ENCODE measurements at places on chromosomes 16 and 17.
A peak's percentile ranks its signal among the peaks of the same experiment; 100 is the strongest.

GRCh38 chr17:77479372-77480198 lies 338.8 kb downstream of the SEC14L1 start:
- no peak for DNase-seq

GRCh38 chr16:88083582-88083981 lies 132.3 kb downstream of the BANP start:
- DNase-seq = no peak

GRCh38 chr17:9987779-9988585 lies 82.9 kb upstream of the RCVRN start:
- peak; percentile 32 for DNase-seq

DNA sequence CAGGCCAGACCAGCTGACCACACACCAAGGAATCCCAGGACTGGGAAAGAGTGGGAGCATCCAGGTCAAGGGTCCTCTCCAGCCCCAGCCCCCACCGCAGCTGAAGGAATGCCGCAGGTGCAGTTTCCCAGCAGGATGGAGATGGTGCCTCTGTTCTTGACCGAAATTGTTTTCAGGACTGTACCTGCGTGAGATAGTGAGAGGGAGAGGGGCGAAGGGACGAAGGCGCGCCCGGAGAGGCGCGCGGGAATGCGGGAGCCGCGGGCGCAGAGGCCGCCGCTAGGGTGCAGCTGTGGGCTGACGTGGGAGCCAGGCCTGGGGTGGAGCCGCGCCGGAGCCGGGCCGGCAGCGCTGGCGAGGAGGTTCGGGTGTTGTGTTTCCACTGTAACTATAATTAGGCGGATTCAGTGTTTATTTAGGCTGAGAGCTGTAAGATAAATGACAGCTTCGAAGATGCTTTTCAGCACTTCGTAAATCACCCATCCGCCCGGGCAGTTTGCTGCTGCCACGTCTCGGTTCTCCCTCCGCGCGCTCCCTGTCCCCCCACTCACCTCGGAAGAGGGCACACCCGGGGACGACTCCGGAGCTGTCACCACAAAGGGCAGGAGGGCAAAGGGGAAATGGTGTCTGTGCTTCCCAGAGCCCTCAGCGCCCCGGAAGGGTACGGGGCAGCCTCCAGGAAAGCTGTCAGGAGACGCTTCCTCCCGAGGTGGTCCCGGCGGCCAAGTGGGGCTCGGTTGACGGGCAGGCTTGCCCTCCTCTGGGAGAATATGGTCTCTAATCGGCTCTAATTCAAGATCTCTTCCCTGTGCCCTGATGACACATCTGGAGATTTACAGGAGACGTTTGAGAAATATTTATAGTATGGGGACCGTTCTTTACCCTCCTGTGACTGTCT lies 38.2 kb downstream of the HOXB1 start:
- DNase-seq = peak; percentile 70

- no peak for DNase-seq
Measured at GRCh38 chr17:27578718-27579085, 52.3 kb upstream of the LGALS9 start.

- DNase-seq = no peak
Measured at GRCh38 chr16:8847145-8847544, 21.7 kb downstream of the CARHSP1 start.

DNA sequence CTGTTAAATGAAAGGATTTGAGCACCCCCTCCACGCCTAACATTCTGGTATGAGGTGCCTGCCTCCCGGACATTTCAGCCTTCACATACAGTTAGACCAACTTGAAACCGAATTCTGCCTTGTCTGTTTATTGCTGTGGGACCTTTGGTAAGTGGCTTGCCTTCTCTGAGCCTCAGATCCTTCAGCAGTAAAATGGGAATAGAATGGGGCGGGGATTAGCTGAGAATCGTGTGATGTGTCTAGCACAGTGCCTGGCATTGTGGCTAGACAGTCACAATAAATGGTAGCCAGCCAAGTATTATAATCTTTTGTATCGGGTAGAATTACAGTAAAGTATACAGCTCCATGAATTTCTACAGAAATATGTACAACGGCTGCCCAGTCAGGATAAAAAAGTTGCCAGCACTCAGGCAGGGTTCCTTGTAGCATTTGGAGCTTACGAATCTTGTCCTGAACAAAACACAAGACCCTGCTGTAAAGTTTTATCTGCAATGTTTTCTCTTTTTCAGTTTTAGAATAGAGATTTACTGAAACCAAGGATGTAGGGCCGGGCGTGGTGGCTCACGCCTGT lies 786 bp downstream of the TMC7 start:
- DNase-seq = no peak

GRCh38 chr17:81337476-81337879 lies 42.4 kb upstream of the SLC38A10 start:
- no peak for DNase-seq

DNA sequence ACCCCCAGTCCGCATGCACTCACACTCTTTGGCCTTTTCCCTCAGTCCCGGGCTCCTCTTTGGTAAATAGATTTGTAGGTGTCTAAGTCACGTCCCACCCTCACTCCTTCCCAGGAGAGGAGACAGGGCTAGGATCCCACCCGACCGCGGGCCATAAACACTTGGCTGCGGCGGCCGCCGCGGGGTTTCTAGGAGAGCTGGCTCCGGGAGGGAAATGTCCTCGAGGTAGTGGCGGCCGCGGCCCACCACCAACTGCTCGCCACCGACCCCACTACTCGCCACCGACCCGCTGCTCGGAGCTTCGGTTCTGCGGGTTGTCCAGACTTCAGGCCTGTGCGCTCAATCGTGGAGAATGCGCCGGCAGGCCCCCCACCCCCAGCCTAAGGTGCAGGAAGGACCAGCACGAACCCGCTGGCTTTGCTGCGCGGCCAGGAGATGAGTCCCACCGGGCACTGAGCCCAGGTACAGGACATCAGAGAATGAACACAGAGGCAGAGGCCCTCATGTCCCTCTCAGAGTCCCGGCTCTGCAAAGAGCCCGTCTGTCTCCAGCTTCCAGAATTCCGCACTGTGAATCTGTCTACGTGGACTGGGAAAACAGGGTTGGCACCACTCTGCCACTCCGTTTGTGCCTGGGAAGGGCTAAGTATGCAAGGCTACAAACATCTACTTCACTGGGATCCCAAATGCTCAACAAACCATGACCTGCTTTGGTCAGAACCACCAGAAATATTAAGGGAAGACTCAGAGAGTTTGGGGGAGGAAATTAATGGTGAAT lies 2.5 kb downstream of the PRAC2 start:
- DNase-seq = no peak

- no peak for DNase-seq
Measured at GRCh38 chr16:11585460-11586377, 1.0 kb downstream of the LITAF start.

DNA sequence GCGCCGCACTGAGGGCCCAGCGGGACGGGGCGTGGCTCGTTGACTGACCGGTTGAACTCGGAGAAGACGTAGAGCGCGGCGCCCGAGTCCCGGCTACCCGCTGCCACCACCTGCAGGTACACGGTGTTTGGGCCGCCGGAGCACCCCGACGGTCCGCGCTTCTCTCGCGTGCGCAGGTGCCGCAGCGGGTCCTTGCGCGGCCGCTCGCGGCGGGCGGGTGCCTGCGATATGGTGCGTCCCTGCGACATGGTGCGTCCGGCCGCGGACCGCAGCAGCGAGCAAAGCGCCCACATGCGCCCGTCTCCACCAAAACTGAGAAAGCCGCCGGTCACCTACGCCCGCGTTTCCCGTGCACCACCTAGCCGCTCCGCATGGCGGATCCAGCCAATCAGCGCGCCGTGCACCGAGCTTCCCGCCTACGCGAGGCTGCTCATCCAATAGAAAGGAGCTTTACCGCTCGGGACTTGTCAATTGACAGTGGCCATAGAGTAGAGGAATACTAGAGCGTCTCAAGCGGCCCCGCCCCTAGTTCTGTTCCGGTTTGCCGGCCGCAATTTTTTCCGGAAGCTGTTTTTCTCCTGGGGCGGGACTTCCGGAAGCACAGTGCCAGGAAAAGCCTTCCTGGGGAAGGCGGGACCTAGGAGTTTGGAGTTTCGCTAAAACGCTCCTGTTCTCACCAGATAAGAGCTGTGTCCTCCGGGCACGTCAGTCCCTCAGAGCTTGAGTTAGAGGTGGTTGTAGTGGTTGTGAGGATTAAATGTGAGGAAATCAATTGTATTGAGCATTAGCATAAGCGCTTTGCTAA lies at the start of gene ELAC2:
ELAC2 (minus strand) TSS at position 373 of the 805 bp plus-strand sequence; CDS start at position 293, 80 bp downstream.
- peak; percentile 99 for DNase-seq

DNA sequence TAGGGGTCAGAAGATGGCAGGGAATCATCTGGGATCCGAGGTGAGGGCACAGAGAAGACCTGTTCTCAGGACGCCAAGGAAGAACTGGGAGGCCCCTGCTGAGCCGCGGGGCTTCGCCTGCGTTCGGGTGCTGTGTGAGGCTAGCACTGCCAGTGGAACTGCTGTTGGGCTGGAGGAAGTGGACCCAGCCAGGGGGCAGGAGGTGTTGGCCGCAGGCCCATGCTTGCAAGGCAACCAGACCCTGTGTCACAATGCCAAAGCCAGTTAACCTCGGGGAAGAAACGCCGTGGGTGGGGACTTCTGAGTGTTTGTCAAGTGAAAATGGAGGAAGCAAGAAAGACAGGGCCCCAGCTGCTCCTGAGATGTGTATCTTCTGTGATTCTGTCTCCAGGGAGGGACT lies 185.5 kb downstream of the LGALS9B start:
- DNase-seq = no peak

GRCh38 chr16:69465881-69466280 lies 41.5 kb downstream of the CYB5B start:
- no peak for DNase-seq

- DNase-seq = no peak
Measured at GRCh38 chr16:66052745-66053144, 313.7 kb upstream of the CDH5 start.

DNA sequence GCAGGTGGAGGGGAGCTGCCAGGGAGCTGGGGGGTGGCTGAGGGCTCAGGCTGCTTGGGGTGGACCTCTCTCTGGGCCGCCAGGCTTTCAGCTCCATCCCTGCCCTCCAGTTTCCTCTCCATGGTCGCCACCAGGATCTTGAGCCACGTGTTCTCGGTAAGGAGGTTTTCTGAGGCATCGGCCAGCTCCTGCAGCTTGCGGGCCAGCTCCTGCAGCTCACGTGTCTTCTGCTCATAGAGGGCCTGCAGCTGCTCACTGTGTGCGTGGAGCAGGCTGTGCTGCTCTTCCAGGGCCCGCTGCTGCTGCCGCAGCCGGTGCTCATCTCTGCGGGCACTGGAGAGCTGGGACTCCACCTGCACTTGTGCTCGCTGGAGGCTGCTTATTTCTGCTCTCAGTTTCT lies 11.0 kb downstream of the SNN start:
- DNase-seq = no peak

DNA sequence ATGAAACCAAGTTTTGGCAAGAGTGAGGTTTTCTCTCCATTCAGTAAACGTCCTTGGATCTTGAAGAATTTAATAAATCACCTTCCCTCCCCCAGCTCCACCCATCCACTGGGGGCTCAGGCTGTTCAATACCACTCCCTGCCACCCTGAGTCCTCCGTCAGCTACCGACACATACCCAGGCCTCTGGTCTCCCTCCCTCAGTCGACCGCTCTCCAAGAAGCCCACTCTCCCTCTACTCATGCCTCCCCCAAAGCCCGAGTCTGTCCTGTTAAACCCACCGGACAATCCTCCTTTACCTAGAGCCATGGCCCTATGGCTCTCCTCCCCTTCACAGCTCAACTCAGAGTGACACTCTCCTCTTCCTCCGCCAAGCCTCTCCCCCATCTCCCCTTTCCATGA lies 19.7 kb upstream of the SLC4A1 start:
- DNase-seq = no peak

DNA sequence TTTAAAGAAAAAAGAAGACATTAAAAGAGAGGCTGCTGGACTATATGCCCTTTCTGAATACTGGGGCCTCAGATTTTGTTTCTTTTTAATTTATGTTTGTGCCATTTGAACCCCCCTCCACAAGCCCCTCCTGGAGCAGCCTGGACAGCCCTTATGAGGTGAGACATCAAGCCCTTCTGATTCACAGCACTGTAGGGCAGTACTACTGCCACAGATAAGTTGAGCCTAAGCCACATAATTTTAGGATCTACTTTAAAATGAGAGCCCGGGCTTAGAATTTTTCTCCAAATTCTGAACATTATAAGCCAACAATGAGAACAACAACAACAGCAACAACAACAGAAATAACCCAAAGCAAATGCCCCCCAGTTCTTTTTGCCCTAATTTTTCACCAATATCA lies 256.9 kb upstream of the SALL1 start:
- no peak for DNase-seq

- no peak for DNase-seq
Measured at GRCh38 chr17:69282002-69282401, 44.9 kb downstream of the ABCA5 start.

- DNase-seq = no peak
Measured at GRCh38 chr17:5800646-5801045, 216.3 kb upstream of the NLRP1 start.

DNA sequence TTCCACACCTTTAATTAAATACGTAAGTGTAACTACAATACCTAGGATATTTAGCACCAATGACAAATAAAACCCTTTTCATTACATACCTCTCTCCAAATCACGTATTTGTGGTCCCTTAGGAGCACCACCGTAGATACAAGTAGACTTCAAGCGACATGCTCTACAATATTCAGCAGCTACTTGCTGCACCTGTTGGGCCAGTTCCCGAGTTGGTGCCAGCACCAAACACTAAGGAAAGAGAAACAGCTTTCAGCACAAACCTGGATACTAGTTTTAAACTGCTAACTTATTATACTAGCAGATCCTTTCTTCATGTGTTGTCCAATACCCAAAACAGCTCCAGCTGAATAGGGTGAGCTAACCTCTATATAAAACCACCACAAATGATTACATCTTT lies 2.7 kb downstream of the DDX5 start:
- peak; percentile 10 for DNase-seq

- no peak for DNase-seq
Measured at GRCh38 chr17:56186222-56186786, 33.0 kb downstream of the ANKFN1 start.

DNA sequence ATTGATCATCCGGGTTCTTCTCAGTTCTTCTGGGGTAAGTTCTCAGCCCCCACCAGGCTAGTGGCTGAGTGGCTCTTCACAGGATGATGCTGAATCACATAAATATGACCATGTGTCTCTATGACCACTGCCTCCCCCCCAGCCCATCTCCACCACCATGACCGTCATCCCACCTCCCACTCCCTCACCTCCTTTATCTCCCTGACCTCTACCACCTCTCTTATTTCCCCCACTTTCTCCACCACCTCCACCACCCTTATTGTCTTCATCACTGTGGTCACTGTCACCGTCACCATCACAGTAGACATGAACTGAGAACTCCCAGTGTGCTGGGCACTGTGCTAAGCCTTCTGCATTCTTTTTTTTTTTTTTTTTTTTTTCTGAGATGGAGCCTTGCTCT lies 32.5 kb downstream of the RGS9 start:
- DNase-seq = no peak

DNA sequence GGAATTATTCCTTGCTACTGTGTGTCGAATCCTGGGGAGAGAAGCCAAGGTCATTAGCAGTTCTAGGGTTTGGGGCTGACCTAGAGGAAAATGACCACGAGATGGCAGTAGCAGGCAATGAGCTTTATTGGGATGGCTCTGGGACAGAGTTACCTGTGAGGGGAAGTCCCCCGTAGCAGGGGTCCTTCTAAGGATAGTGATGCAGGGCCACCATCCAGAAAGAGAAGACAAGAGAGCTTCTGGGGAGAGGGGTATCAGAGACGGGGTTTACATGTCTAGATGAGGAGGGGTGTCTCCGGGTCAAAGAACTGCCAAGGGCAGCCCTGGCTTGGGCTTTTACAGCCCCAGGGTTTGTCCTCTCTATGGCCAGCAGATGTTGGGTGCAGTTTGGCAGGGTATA lies 6.4 kb upstream of the GGT6 start:
- DNase-seq = peak; percentile 35

- DNase-seq = peak; percentile 56
Measured at GRCh38 chr17:4573669-4574068, 10.7 kb upstream of the SMTNL2 start.

GRCh38 chr17:60006160-60006559 lies 41.6 kb upstream of the RNFT1 start:
- DNase-seq = no peak
